T-cell (primary cell): ENCODE measurements at places on chromosomes 2 and 18.

DNA sequence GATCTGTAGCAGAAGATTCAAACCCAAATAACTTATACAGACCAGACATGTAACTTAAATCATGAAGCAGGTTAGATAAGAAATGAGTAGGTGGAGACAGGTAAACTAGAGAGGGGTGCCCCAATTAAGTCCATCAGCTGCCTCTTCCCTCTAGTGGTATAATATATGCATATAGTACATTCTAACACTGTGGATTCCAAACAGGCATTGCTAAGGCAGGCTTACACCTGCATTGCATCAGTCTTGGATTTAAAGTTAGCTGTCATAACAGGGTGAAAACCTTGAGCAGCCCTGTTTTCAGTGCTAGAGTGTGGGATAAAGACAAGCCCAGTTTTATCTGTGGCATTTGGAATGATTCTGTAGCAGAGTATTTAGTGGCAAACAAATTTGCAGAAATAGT, 63.4 kb downstream of the NYAP2 start:
- H3K27me3 ChIP-seq, result no peaks in the 10 kb centered on the region
- no peak overlapping the region for H3K27ac ChIP-seq
- no peak overlapping the region for H3K4me3 ChIP-seq
- no peaks in the 10 kb centered on the region for H3K36me3 ChIP-seq
- no peaks in the 10 kb centered on the region for H3K4me1 ChIP-seq

DNA sequence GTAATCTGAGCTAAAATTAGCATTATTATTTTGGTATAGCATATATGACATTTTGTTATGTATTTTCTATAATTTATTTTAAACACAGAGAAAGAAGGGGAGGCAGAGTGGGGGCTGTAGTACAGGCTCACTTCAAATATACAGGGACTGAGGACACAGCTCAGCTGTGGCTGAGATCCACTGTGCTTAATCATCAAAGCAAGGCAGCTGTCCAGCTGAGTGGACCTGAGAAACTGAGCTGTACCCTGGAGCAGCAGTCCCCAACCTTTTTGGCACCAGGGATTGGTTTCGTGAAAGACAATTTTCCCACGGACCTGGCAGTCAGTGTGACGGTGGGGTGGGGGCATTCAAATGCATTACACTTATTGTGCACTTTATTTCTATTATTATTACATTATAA, 687.2 kb downstream of the RNF144A start:
- H3K4me1 ChIP-seq, result no peaks in the 10 kb centered on the region
- H3K27ac ChIP-seq, result no peak overlapping the region
- no peak overlapping the region for H3K4me3 ChIP-seq
- DNase-seq, result no peak

GRCh38 chr2:173898996-173899395, 66.2 kb downstream of the SP3 start:
- H3K36me3 ChIP-seq, result peaks cover 1% of the 10 kb centered on the region
- H3K27ac ChIP-seq, result no peak overlapping the region
- no peak overlapping the region for H3K4me3 ChIP-seq
- peaks cover 13% of the 10 kb centered on the region for H3K4me1 ChIP-seq

- H3K4me3 ChIP-seq, result no peak overlapping the region
- DNase-seq, result no peak
- H3K27ac ChIP-seq, result no peak overlapping the region
- no peaks in the 10 kb centered on the region for H3K27me3 ChIP-seq
- H3K4me1 ChIP-seq, result peaks cover 14% of the 10 kb centered on the region
- H3K36me3 ChIP-seq, result no peaks in the 10 kb centered on the region
Observed at GRCh38 chr2:46719487-46719886, 196.1 kb downstream of the MCFD2 start.

GRCh38 chr2:198238429-198238828, 434.0 kb downstream of the PLCL1 start:
- H3K27me3 ChIP-seq, result no peaks in the 10 kb centered on the region
- no peak for DNase-seq
- H3K27ac ChIP-seq, result no peak overlapping the region
- no peaks in the 10 kb centered on the region for H3K4me1 ChIP-seq
- H3K4me3 ChIP-seq, result no peak overlapping the region

DNA sequence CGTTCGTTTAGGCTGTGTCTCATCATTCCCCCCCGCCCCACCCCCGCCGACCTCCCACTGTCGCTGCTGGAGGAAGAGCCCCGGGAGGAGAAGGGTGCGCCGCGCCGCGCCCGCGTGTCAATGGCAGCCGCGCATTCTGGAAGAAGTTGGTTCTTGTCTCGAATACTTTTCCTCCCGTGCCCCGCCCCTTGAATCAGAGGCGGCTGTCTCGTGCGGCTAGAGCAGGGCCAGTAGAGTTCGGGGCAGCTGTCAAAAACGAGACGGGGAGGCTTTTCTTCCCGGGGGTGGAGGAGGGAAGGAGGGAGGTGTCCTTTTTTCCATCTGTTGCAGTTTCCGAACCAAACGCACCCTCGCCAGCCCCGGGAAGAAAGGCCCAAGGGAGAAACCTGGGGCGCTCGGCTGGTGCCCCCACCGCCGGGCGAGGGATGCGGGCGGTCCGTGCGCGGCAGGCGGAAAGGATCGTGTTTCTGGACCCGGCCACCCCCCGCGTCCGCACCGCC, 410 bp upstream of the TGIF1 start:
- H3K36me3 ChIP-seq, result no peaks in the 10 kb centered on the region
- H3K4me1 ChIP-seq, result peaks cover 63% of the 10 kb centered on the region
- peak overlapping the region; percentile 85 for H3K4me3 ChIP-seq
- no peaks in the 10 kb centered on the region for H3K27me3 ChIP-seq
- H3K27ac ChIP-seq, result peak overlapping the region; percentile 100
- peak; percentile 78 for DNase-seq

DNA sequence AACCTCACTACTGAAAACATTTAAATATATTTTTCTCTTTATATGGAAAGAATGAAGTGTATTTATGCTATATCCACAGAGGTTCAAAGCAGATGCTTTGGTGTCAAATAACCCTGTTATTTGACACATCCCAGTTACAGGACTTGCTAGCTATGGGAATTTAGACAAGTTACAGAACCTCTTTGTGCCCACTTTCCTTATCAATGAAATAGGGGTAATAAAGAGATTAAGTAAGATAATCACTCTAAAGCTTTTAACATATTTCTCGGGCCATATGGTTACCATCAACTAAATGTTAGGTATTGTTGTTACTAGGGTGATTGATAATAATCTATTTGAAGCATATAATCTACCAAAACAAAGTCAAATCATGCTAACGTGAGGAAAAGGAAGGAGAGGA, 1660.6 kb upstream of the NXPH2 start:
- H3K4me3 ChIP-seq, result no peak overlapping the region
- H3K27me3 ChIP-seq, result no peaks in the 10 kb centered on the region
- H3K4me1 ChIP-seq, result no peaks in the 10 kb centered on the region

DNA sequence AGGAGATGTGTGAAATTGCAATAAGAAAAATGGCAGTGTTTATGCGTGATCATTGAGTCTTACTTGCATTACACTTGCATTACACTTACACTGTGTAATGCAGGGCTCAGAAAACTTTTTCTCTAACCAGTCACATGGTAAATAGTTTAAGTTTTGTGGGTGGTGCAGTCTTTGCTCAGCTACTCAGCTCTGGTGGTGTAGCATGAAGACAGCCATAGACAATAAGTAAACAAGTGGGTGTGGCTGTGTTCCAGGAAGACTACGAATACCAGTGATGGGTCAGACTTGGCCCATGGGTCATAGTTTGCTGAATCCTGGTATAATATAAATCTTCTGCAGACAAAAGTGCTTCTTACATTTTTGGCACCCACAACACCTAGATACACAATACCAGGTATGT, 115.6 kb upstream of the CYP1B1 start:
- no peak for DNase-seq
- no peaks in the 10 kb centered on the region for H3K36me3 ChIP-seq
- no peaks in the 10 kb centered on the region for H3K4me1 ChIP-seq
- H3K4me3 ChIP-seq, result no peak overlapping the region
- no peaks in the 10 kb centered on the region for H3K27me3 ChIP-seq

GRCh38 chr2:124633812-124634211, 608.7 kb downstream of the CNTNAP5 start:
- no peak overlapping the region for H3K27ac ChIP-seq
- DNase-seq, result no peak
- H3K27me3 ChIP-seq, result no peaks in the 10 kb centered on the region
- H3K36me3 ChIP-seq, result no peaks in the 10 kb centered on the region
- no peak overlapping the region for H3K4me3 ChIP-seq
- H3K4me1 ChIP-seq, result no peaks in the 10 kb centered on the region

DNA sequence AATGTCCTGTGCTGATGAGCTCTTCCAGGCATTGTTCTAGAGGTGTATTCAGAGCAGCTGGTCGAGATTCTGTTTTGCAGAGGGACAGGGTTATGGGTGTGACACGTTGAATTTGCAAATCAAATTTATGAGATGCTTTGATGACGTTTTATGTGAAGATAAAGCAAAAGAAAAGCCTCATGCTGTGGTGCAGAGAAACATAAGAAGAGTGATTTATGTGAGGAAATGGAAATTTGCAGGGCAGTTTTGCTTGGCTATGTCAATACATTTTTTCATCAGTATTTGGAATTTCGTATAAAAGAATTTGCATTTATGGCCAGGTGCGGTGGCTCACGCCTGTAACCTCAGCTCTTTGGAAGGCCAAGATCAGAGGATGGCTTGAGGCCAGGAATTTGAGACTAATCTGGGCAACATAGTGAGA, 36.4 kb downstream of the TSN start:
- no peak for DNase-seq
- no peaks in the 10 kb centered on the region for H3K4me1 ChIP-seq
- peaks cover 27% of the 10 kb centered on the region for H3K27me3 ChIP-seq
- H3K36me3 ChIP-seq, result no peaks in the 10 kb centered on the region
- no peak overlapping the region for H3K27ac ChIP-seq

DNA sequence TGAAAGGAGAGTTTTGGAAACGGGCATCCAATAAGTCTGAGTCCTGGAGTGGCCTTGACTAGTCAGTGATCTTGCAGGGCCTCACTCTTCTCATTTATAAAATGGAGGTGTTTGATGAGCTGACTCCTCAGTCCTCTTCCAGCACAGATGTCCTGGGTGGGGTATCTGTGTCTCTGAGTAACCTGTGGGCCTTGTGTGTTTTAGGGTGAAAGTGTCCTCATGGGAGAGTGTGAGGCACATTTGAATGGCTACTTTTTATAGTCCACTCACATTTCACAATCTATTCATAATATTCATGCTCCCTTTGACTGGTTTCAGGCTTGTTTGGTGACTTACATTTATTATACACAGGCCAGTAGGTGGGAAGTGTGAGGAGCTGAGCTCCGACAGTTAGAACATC, 106.4 kb upstream of the CELF4 start:
- no peak overlapping the region for H3K27ac ChIP-seq
- DNase-seq, result no peak
- H3K4me3 ChIP-seq, result no peak overlapping the region
- H3K4me1 ChIP-seq, result no peaks in the 10 kb centered on the region
- H3K36me3 ChIP-seq, result no peaks in the 10 kb centered on the region

GRCh38 chr2:66830881-66831280, 396.0 kb downstream of the MEIS1 start:
- H3K4me1 ChIP-seq, result no peaks in the 10 kb centered on the region
- no peaks in the 10 kb centered on the region for H3K36me3 ChIP-seq
- no peak overlapping the region for H3K4me3 ChIP-seq
- H3K27me3 ChIP-seq, result no peaks in the 10 kb centered on the region
- no peak overlapping the region for H3K27ac ChIP-seq

DNA sequence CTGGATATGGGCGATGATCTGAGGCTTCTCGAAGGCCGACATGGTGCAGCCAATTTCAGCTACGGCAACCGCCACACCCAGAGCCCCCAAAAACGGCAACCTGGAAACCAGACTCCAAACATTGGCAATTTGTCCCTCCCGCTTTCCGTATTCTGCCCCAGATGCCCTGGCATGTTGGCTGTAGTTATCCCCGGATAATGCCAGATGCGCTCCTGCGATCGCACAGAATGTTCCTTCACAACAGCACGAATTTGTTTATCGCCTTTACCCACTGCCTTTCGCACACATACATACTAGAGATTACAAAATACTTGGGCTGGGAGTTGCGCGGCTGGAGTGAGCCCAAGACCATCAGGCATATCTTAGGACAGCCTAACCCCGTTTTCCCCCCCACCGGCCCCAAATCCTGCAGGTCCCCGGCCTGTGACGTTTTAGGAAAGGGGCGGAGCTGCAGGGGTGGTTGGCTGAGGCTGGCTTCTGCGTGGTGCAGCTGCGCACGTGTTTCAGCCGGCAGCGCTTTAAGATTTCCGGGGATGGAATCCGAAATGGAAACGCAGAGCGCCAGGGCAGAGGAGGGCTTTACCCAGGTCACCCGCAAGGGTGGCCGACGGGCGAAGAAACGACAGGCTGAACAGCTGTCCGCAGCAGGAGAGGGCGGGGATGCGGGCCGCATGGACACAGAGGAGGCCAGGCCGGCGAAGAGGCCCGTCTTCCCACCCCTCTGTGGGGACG, at the start of gene PNO1:
TSS of gene PNO1 (plus strand) at position 487 of the 732 bp plus-strand sequence. CDS start at position 534, 47 bp downstream.
- DNase-seq, result peak; percentile 94
- peaks cover 21% of the 10 kb centered on the region for H3K36me3 ChIP-seq
- H3K4me1 ChIP-seq, result peaks cover 20% of the 10 kb centered on the region
- peak within 1 kb of the TSS; percentile 68 for H3K4me3 ChIP-seq
- H3K27me3 ChIP-seq, result no peaks in the 10 kb centered on the region
- peak within 1 kb of the TSS; percentile 91 for H3K27ac ChIP-seq
